Upper lobe of right lung (tissue), 1 donor: ENCODE measurements at places on chromosomes 3 and 15. TPM values are rescaled to one million over a fixed set of nuclear protein-coding genes. Genes with fewer than 3 reads are reported as not detected.

RASGRP1 gene
- total RNA-seq: 9.4 TPM

- H3K4me1 ChIP-seq: no peaks in the 10 kb centered on the region
- no peaks in the 10 kb centered on the region for H3K27me3 ChIP-seq
- H3K27ac ChIP-seq: no peak overlapping the region
- no peak for DNase-seq
- H3K4me3 ChIP-seq: no peak overlapping the region
- H3K36me3 ChIP-seq: no peaks in the 10 kb centered on the region
Observed at GRCh38 chr3:105916767-105917166, 48.0 kb upstream of the CBLB start.

DNA sequence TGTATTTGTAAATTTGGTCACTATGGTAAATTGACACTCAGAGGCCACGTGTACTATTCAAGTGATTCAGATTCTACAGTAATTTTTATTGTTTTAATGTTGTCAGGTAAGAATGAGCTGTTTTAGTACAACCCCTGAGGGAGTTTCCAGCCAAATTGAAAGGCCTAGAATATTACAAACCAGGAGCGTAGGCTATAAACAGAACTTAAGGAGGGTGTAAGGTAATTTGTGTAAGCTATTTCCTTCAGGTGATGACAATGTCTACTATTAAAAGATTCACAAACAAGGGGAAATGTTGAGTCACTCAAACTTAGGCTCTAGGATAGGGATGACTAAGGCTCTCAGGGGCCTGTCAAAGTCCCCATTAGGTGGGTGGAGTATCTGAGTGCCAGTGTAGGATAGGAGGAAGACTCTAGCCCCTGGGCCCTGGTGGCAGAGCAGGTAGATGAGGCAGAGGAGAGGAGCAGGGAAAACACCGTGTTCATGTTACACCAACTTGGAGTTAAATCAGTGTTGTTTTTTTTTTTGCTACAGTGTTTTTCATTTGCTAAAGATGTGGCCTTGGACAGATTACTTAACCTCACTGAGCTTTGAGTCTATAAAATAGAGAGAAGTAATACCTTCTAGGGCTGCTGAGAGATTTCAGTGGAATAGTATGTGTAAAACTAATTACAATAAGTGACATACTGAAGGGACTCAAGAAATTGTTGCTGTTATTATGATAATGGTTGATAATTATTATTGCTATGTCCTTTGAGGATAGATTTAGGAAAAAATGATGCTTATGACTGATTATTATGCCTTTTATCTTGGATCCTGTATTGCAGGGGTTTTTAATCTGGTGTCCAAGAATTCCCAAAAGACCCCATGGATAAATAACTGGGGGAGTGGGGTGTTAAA lies 10.3 kb downstream of the TM4SF1 start:
- H3K4me1 ChIP-seq: peaks cover 21% of the 10 kb centered on the region
- H3K4me3 ChIP-seq: no peak overlapping the region
- H3K27me3 ChIP-seq: no peaks in the 10 kb centered on the region
- H3K36me3 ChIP-seq: peaks cover 11% of the 10 kb centered on the region
- DNase-seq: no peak

DNA sequence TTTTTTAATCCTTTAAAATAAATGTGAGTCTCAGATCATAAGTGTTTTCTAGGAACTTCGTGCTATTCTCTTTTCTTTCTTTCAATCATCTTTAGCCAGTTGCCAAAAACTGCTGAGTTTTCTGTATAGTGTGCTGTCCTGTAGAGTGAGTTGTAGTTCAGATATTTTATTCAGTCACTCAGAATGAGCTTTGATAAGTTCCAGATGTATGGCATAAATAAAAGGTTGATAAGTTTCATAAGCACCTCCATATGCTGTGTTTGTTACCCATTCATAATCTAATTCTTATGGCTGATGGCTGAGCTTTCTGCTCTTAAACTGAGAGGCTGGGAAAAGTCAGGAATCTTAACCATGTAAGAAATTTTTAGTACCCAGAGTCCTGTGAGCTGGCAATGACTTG lies 59.3 kb upstream of the COL6A6 start:
- no peak for DNase-seq
- H3K27me3 ChIP-seq: no peaks in the 10 kb centered on the region
- H3K4me1 ChIP-seq: no peaks in the 10 kb centered on the region

DNA sequence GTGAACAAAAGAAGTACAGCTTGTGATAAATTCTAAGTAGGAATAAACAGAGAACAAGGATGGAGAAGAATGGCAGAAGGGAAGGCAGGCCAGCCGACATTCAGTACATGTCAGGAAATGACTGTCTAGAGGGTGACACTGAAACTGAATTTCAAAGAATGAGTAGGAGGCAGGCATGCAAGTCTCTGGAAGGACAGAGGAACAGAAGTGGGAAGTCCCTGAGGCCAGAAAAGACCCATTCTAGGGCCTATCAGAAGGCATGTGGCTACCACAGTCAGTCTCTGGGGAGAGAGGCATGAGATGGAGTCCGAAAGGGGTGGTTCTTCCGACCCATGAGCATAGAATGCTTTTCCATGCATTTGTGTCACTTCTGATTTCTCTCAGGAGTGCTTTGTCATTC lies 243.5 kb upstream of the UBE2E2 start:
- DNase-seq: no peak
- no peak overlapping the region for H3K4me3 ChIP-seq
- H3K4me1 ChIP-seq: peaks cover 7% of the 10 kb centered on the region
- H3K27ac ChIP-seq: no peak overlapping the region
- no peaks in the 10 kb centered on the region for H3K36me3 ChIP-seq
- H3K27me3 ChIP-seq: no peaks in the 10 kb centered on the region

GRCh38 chr15:38961456-38961855 lies 396.8 kb upstream of the RASGRP1 start:
- H3K4me3 ChIP-seq: no peak overlapping the region
- no peak for DNase-seq
- no peaks in the 10 kb centered on the region for H3K4me1 ChIP-seq
- no peak overlapping the region for H3K27ac ChIP-seq
- H3K36me3 ChIP-seq: no peaks in the 10 kb centered on the region

DNA sequence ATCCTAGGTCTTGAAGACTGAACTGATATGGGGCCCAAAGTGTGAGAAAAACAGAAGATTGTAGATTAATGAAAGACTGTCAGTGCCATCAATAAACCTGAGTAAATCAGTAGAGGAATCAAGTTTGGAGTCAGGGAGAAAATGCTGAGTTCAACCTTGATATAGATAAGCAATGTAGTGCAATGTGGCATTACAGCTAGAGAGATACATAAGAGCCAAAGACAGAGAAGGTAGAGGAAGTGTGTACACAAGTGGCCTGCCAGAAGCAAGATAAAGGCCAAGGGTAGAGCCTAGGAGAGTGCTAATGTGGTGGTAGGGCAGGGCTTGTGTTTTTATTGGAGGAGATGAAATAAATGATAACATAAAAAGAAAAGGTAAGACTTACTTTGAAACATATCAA lies 26.0 kb upstream of the EID1 start:
- no peak overlapping the region for H3K27ac ChIP-seq
- no peak overlapping the region for H3K4me3 ChIP-seq
- DNase-seq: no peak
- H3K4me1 ChIP-seq: peaks cover 3% of the 10 kb centered on the region
- no peaks in the 10 kb centered on the region for H3K36me3 ChIP-seq
- no peaks in the 10 kb centered on the region for H3K27me3 ChIP-seq

GRCh38 chr3:256501-256900 lies 59.9 kb downstream of the CHL1 start:
- no peaks in the 10 kb centered on the region for H3K27me3 ChIP-seq
- no peaks in the 10 kb centered on the region for H3K36me3 ChIP-seq
- H3K4me1 ChIP-seq: no peaks in the 10 kb centered on the region
- H3K27ac ChIP-seq: no peak overlapping the region
- H3K4me3 ChIP-seq: no peak overlapping the region
- DNase-seq: no peak

GRCh38 chr15:38532728-38533127 lies 31.9 kb downstream of the RASGRP1 start:
- no peak overlapping the region for H3K27ac ChIP-seq
- no peaks in the 10 kb centered on the region for H3K27me3 ChIP-seq
- DNase-seq: no peak
- H3K4me1 ChIP-seq: no peaks in the 10 kb centered on the region
- no peaks in the 10 kb centered on the region for H3K36me3 ChIP-seq

DNA sequence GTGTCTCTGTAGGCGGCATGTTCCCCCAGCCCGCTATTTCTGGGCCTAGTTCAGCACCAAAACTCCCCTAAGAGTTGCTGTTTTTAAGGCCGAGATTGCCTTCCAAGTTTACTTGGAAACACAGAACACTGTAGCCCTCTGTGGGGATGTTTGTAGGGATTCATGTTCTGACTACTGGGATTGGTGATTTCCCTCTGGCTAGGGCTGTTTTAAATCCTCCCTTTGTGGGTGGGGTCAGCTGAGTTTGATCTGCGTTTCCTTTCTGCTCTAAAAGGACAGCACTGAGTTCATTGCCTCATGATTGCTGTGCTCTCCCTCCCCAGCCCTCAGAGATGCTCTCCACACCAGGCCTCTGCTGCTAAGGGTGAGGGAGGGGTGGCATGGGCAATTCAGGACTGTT lies 640.6 kb upstream of the DPPA4 start:
- no peaks in the 10 kb centered on the region for H3K4me1 ChIP-seq
- H3K4me3 ChIP-seq: no peak overlapping the region
- H3K27me3 ChIP-seq: no peaks in the 10 kb centered on the region
- H3K27ac ChIP-seq: no peak overlapping the region

DNA sequence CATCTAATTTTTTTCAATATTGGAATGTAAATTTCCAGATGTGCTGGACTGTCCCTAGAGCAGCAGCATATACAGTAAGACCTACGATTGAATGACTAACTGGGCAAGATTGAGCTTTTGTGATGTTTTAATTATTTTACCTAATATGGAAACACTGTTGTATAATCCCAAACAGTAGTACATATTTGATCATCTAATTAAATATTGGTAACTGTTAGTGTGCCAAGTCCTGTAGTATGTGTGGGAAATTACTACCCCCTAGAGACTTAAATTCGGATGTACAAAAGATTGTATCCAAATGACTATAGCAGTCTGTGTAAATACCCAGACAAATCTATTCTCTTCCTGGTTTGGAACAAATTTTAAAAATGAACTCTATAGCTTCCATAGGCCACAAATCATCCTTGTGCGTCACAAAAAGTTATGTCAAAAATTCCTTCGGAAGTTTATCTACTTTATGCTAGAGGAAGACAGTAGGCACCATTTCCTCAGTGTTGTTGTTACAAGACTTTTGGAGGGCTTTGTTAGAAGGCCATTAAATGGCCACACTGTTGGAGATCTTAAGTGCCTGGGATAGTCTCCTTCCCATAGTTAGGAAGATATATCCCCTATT lies 41.6 kb downstream of the NKIRAS1 start:
- H3K36me3 ChIP-seq: no peaks in the 10 kb centered on the region
- no peak overlapping the region for H3K4me3 ChIP-seq
- DNase-seq: no peak
- H3K27ac ChIP-seq: no peak overlapping the region
